Stimulated activated CD8-positive, alpha-beta memory T cell treated with anti-CD3 and anti-CD28 coated beads, Interleukin-4, amount 100 ng/mL, for 4 hours (primary cell): ENCODE measurements at places on chromosomes 5 and 9.

- no peak for DNase-seq
Observed at GRCh38 chr5:169527066-169527465, 56.5 kb upstream of the SPDL1 start.

- DNase-seq = no peak
Observed at GRCh38 chr9:5556101-5556705, 45.9 kb downstream of the PDCD1LG2 start.

- no peak for DNase-seq
Observed at GRCh38 chr5:175382171-175382570, 61.8 kb downstream of the DRD1 start.

DNA sequence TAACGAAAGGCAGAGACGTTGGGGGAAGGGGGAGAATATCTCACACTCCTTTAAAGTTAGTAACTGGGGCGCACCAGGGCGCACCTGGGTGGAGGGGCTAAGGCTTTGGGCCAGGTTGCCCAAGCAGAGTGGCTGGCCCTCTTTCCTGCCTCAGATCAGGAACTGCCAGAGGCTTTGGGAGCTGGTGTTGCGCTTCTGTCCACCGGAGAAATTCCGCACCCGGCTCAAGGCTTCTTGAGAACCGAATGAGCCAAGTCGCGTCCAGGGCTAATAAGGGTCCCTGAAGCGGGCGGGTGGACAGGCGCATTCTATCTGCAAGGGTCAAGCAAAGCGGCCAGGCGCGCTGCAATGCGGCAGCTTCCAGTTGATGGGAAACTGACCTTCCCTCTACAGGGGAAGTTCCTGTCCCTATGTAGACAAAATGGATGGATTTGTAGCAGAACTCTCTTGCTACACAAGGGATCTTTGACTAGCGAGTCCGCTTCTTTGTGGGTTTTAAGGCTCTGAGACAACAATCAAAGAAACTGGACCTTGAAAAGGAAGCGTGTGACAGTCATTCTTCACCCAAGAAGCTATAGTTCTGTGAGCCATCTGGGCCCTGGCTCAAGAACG lies 5.5 kb downstream of the PAX5 start:
- DNase-seq = no peak

GRCh38 chr5:112691758-112692157 lies 45.9 kb upstream of the APC start:
- no peak for DNase-seq

DNA sequence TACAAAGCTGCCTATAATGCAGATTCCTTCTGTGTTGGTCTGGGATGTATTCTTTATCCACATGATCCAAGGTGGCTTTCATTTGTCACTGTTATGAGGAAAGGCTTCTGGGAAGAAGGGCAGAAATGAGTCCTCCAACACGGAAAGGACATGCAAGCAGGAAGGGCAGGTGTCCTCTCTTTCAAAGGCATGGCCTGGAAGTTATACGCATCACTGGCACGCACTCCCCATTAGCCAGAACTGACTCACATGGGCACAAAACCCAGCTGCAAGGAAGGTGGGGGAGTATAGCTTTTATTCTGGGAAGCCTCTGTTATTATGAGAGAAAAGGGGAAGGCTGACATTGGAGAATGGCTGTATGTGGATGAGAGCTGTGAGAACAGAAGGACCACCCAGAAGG lies 141.3 kb upstream of the ZNF618 start:
- DNase-seq = no peak

DNA sequence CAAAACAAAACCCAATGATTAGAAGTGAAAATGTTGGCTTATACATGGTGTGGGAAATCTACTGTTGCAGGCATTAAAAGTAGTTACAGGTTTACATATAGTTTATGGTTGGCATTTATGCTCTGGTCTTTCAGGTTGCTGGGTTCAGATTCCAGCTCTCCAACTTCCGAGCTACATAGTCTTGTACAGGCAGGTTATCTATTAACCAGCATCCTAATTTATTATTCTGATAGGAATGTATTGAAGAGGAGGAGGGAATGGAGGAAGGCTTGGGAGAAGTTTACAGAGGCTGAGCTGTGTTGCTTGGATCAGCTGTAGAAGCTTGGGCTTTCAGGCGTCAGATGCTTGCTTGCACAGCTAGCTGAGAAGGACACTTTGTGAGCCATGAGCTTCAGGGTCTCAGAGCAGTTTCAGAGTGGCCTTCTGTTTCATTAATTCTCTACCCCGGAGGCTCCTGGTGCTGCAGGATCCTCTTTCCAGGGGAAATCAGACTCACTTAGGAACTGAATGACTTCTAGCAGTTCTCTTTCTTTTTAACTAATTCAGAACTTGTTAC lies 11.7 kb upstream of the ERBIN start:
- no peak for DNase-seq
